T-cell (primary cell): ENCODE measurements at places on chromosomes 1 and 21.
A peak's percentile ranks its signal among the peaks of the same experiment; 100 is the strongest.

- DNase-seq = no peak
These were observed 64.9 kb downstream of the RGS13 start for GRCh38 chr1:192700834-192701271.

DNA sequence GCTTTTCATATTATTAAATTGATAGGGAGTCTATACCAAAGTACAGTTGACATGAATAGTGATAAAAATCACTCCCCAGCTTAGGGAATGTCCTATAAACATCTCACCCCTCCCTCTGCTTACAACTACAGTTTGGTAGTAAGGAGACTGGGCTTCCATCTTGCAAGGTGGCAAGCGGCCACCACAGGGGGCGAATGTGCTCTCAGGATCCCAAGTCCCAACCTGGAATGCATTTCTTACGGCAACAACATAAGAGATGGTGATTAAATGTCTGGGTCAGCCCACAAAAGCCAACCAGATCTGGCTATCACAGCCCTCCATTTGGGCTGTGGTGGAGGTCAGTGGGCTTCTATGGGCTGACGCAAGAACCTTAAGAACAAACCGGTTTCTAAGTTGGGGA is 68.0 kb downstream of the SMYD2 start:
- DNase-seq = no peak

DNA sequence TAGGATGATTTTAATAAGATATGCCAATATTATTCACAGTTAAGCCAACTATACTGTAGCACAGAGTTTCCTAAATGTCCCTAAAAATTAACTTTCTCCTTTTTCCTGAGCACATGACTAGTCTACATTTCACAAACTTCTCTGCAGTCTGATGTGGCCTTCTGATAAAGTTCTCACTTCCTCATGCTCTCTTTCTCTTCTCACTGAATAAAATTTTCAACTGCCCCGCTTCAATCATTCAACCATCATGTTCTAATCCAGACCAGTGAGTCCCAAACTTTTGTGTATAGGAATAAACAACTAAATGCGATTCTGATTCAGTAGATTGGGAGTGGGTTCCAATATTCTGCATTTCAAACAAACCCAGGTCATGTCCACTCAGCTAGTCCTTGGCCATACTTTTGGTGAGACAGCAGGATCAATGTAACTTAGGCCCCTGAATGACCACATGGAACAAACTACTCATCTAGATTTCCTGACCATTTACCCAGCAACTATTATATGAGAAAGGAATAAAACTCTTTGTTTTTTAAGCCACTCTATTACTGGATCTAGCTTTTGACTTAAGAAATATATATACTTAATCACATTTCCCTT is 20.1 kb downstream of the TUT4 start:
- no peak for DNase-seq

GRCh38 chr1:75723989-75724471 is 479 bp upstream of the ACADM start:
- DNase-seq = peak; percentile 54

DNA sequence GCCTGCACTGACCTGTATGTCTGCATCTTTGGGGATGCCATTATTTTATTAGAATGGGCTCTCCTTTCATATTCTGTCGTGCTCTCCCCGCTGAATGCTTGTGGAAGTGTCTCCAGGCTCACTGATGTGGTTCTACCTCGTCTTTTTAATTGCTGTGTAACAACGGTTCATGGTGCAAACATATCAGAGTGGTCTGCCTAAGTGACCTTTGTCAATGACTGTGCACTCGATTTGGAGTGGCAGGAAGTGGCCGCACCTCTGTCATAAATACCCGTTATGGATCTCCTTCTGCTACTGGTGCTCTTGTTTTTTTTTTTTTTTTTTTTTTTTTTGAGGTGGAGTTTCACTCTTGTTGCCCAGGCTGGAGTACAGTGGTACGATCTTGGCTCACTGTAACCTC is 38.3 kb downstream of the SPSB1 start:
- no peak for DNase-seq

- no peak for DNase-seq
These were observed 5.7 kb downstream of the SLC35A3 start for GRCh38 chr1:99975529-99975928.

DNA sequence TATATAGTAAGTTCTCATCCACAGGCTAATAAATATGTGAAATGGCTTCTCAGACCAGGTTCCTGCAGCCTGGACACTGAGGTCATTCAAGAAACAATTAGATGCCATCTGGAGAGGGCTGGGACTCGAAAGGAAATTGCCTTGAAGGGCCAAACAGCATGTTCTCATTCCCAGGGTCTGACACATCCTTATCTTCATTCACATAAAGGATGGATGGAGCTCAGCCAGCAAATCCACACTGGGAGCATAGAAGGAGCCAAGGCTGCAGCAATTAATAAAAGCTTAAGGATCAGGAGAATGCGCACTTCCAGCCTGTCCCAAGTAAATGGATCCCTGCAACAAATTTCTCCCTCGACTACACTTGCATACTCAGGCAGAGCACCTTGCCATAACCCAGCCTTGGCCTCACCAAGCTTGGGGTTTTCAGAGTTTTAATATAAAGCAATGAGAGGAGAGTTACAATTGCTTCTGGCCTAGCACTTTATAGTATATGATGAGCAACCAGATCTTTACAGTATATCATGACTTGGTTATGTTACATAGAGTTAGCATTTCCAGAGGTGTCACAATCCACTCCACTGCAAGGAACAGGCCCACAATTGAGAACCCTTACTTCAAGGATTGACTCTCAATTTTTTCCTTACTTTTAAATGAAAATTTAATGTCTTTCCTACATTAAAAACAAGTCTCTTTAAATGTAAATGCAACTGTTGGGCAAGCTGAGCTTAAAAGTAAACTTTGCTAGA is 55.9 kb downstream of the BCAR3 start:
- no peak for DNase-seq

GRCh38 chr21:16538936-16539440 is 809.2 kb downstream of the USP25 start:
- DNase-seq = no peak

GRCh38 chr1:159786966-159787365 is 6.2 kb downstream of the DUSP23 start:
- DNase-seq = no peak

- DNase-seq = no peak
These were observed 9.1 kb downstream of the LAMC2 start for GRCh38 chr1:183195142-183195574.

DNA sequence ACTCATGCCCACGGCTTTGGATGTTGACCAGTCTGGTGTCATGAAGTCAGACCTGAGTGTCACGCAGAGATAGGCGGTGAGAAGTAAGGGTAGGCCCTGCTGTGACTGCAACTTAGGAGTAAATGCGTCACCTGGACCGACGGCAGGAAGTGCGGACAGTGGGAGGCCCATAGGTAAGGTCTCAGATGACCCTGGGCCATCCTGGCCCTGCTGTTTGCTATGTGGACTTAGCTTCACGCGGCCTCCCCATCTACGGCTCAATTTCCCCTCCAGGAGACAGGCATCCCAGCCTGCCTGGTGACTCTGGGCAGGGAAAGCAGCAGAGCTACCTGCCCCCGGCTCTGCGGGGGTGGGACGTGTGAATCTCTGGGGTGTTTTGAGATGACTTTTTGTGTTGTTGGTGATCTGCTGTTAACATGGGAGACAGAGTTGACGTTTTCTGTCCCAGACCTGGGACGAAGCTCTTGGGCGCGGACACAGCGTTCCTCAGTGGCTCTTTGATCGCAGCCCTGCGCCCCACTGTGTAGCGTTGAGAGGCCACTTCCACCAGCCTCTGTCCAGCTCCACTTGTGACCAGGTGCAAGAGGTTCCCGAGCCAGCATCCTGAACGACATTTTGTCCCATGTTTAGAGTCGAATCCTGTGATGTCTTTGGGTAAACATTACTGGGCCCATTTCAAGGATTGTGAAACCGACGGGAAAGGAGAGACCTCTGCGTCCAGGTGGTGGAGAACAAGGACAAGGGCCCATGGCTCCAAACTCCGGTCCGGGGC is 39.9 kb downstream of the CRYAA start:
- DNase-seq = no peak

GRCh38 chr1:64940025-64940424 is 26.3 kb downstream of the JAK1 start:
- DNase-seq = no peak

DNA sequence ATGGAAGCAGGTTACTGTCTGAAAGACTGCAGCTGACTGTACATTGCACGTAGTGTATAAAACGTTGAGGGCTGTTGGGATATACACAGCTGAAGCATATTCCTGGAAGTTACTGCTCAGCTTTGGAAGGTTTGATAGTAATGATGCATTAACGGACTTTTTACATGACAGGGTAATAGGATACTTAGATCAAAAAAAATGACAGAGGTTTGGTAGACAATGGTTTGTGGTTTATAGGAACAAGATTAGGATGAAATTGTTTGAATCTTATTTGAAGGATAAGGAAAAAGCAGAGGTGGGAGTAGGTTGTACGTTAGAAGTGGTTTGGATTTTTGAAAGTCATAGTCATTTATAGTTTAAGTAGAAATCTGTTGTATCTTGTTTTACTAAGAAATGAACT is 33.0 kb downstream of the ADGRL2 start:
- DNase-seq = no peak

GRCh38 chr1:223819730-223820514 is 25.8 kb downstream of the TP53BP2 start:
- DNase-seq = no peak

- DNase-seq = no peak
These were observed 411.1 kb downstream of the SETD4 start for GRCh38 chr21:35649186-35649585.

GRCh38 chr1:96358057-96358456 is 363.5 kb upstream of the PTBP2 start:
- no peak for DNase-seq

DNA sequence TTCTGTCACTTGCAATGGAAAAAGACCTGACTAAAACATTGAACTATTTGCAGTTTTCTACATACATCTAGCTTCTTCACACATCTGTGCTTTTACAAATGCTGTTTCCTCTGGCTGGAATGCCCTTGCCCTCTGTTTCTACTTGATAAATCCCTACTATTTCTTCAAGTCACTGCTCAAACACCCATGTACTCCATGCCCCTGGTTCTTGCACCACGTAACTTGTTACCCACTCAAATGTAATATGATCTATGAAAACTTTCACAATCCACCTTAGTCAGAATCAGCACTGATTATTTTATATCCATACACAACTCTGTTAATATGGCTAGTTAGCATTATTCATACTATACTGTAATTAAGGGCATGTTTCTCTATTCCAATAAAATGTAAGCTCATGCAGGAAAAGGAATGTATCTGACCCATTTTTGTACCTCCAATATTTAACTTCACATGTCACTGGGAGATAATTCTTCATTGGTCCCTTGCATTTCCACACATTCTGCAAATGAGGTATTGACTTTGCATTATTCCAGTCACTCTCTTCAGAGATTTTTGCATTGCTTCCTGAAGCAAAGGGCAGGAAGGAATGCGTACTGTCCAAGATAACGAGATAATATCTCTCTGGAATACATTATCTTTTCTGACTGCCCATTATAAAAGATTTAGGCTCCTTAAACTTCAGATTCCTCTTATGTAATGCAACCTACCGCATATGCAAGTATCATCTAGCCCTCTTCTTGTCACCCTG is 158.3 kb downstream of the COL24A1 start:
- no peak for DNase-seq

DNA sequence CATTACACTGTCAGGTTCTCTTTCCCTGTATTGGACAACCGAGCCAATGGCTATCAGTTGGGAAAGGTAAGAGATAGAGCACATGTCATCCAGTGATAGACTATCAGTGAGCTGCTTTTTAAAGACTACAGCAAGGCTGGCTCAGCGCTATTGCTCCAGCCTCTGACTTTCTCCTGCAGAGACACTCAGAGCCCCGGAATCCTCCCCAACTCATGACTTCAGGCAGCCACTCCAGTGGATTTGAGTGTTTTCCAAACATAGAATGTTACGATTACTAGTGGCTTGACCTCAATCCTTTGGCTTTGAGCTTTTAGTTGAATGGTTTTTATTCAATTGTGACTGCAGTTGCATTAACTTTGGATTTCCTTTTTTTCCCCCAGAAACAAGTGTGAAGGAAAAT is 331.9 kb downstream of the DISC1 start:
- no peak for DNase-seq

GRCh38 chr1:46760558-46761166 is 38.2 kb upstream of the CYP4B1 start:
- no peak for DNase-seq
